ENCODE measurements at places on chromosomes 3 and 15.

DNA sequence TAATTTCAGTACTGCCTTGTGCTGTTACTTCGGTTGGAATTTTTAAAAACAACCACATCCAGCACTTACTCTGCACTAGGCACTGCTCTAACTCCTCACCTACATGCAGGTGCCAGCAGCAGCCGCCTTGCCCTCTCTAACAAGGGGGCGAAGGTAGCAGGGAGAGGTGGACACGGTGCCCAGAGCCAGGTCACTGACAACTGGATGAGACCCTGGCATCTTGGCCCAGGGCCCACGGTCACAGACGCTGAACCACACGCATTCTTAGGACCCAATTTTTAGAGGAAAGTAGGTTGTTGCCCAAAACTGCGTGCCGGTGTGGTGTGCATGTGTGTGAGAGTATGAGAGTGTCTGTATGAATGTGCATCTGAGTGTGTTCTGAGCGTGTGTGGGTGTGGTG is 63.4 kb upstream of the GATA2 start:
- DNase-seq: no peak

DNA sequence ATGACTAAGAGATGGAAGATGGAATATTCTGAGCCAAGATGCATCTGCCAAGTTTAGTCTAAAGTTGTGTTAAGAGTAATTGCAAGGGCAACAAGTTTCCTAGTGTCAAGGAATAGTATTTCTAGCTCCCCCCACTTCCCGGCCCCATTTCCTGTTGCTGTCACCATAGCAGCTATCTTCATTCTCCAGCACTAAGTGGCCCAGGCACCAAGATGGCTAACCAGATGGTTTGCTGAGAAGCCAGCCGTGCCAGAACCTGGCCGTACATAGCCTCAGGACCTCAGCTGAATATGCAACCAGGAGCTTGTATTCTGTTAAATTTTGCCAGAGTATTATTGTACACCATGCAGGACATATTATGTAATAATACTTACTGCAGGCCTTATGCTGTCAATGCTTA is 108.8 kb upstream of the UMPS start:
- DNase-seq: no peak

DNA sequence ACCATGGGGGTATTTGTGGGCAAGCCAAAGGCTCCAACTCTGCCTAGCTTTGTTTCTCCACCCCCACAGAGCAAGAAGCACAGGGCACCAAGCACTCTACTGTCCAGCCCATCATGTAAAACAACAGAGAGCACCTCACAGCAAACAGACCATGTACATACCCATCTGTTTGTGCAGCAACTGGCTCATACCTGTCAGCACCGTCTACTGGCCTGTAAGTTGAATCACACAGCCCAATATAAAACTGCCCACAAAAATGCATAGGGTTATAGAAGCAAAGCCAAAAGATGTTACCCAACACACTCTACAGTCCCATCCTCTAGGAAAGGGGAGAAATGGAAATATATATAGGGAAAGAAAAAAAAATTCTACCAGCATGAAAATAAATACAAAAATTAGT is 139.7 kb upstream of the CPNE4 start:
- no peak for DNase-seq

DNA sequence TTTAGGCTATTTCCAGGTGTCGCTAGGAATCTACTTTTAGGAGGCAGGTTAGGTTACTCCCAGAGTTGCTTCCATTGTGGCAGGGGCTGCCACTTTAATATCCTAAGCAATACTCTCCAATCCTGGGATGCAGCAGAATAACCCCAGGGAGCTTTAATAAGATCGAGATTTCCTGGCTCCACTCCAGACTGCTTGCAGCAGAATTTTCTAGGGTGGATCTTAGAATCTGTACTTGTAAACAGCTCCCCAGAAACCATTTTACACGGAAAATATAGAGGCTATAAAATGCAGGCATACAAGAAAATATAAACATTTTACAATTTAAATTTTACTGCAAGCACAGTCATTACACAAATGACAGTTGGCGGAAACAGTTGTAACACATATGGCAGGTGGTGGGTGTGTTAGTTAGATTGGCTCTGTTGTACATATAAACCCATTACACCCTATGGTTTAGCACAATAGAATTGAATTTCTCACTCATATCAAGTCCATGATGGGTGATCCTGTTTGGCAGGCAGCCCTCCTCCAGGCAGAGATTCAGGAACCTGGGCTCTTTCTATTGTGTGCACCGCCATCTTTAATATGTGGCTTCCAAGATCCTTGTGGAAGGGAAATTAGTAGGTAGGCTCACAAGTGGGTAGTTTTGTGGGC is 35.0 kb upstream of the TNFAIP8L3 start:
- DNase-seq: no peak

DNA sequence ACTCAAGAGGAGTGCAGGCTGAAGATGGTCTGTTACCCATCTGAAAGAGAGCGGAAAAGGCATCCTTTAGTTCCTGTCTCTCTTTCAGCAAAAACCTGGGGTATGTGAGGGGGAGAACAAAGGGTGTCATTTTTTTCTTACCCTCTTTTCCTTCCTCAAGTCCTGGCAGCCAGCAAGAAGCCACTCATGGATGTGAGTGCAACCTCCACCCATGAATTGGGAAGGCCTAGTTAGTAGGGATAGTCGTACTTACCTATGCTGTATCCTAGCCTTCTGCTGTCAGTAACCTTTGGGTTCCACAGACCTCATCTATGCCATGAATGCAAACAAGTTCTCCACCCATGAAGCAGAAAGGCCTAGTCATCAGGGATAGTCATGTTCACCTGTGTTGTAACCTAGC is 472.8 kb downstream of the ZIC1 start:
- DNase-seq: no peak

DNA sequence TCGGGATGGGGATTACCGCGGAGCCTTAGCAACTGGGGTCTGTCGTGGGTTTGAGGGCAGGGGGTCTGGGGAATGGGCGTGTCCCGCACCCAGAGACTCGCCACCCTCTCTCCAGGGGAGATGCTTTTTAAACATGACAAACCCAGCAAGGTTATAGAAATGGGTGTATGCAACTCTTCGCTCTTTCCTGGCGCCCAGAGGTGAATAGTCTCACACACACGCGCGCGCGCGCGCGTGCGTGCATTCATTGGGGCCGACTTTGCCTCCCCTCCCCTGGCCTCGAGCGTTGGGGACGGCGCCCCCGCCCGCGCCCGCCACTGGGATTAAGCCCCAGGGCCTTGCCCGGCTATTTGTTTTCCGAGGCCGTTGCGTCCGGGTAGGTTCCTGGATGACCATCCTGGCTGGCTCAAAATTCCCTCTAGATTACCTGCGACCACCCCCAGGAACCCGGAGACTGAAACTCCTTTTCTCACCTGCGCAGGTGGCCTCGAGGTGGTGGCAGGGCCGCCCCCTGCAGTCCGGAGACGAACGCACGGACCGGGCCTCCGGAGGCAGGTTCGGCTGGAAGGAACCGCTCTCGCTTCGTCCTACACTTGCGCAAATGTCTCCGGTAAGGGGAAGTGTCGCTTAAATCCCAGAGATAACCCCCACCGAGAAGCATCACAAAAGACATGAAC is 777 bp downstream of the GPR160 start:
- peak; percentile 59 for DNase-seq
